NCI-H146 (cell line): ENCODE measurements at places on chromosomes 5 and 9.
A peak's percentile ranks its signal among the peaks of the same experiment; 100 is the strongest.

- no peak for DNase-seq
Measured at GRCh38 chr5:40355846-40356245, 323.9 kb upstream of the PTGER4 start.

- no peak for DNase-seq
Measured at GRCh38 chr9:113886026-113886369, 9.9 kb downstream of the ZNF618 start.

- DNase-seq = no peak
Measured at GRCh38 chr9:1869843-1870242, 145.3 kb upstream of the SMARCA2 start.

DNA sequence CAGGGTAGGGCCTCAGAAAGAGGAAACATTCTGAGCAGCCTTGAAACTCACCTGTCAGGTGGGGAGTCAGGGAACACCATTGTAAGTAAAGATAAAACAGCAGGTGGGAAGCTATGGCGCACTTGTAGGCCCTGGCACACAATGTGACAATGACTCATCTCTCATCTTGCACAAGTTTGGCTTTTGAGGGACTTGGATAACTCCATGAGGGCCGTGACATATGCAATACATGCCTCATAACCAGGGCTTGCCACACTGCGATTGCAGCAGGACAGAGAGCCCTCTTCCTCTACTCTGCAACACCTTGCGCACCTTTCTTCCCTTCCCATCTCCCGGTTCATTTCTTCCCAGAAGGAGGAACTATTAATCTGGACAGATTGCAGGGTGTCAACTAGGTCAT lies 144.9 kb downstream of the CEP120 start:
- no peak for DNase-seq

DNA sequence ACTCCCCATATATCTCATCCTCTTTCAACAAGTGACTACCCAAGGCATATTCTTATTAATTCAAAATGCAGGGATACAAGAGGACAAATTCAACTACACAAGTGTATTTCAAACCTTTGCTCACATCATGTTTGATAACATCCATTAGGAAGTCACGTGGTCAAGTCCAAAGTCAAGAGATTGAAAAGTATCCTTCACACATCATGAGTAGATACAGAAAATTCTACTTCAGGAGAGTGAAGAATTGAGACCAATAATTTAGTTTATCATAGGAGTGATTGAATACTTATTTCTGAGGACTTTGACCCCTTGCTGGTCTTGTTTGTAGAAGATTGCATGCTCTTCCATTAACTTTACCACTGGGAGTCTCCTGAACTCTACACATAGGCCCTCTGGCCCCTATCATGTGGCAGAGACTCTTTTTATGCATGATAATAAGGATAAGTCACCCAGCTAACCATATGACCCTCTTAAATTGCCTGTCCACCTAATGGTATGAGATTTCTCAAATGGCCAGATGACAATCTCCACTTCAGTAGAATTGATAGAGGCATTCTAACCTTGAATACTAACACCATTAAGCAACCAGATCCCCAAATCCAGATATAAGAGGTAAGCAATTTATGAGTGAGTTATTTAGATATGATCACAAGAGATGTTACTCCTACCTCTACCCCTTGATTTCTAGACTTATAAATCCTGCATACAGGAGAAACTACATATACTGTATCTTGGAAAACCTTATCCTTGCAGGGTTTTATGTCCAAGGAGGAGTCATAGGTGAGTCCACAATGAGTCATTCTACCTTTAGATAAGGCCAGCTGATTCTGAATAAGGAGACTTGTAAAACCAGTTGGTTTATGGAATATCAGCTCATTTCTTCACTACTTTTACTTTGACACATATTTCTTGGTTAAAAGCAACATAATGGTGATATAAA lies 26.6 kb upstream of the SLC46A2 start:
- DNase-seq = no peak

GRCh38 chr9:123034881-123035510 lies 1.5 kb downstream of the GPR21 start:
- no peak for DNase-seq

GRCh38 chr5:146151970-146152369 lies 30.5 kb downstream of the LARS1 start:
- DNase-seq = no peak

- DNase-seq = no peak
Measured at GRCh38 chr9:76438841-76439588, 20.0 kb upstream of the GCNT1 start.

DNA sequence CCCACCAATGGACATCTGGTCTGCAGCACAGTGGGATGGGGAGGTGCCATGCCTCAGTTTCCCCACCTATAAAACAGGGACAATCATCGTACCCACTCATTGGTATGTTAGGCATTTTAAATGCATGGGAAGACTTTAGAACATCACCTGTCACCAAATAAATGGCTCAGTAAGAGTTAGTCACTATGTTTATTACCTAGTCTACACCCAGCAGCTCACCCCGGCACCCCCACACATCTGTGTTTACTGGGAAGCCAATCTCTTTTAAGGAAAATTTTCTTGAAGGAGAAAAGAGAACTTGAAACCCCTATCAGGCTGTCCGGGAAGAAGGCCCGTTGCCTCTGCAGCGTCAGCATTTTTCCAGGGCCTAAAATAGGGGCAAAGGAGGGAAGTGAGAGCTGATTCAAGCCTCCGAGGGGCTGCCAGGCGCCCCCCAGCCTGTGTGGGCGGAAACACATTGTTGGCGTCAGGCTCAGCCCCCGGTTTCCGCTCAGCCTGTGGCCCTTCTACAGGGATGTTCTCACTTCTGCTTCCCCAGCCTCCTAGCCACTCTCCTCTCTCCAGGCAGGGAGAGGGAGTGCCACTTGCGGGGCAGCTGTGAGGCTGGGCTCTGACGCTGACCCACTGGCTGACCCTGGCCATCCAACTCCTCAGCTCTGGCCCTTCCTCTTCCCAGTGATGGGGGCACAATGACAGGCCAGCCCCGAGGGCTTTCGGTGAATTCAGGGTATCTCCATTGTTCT lies 4.6 kb downstream of the CSF1R start:
- no peak for DNase-seq

DNA sequence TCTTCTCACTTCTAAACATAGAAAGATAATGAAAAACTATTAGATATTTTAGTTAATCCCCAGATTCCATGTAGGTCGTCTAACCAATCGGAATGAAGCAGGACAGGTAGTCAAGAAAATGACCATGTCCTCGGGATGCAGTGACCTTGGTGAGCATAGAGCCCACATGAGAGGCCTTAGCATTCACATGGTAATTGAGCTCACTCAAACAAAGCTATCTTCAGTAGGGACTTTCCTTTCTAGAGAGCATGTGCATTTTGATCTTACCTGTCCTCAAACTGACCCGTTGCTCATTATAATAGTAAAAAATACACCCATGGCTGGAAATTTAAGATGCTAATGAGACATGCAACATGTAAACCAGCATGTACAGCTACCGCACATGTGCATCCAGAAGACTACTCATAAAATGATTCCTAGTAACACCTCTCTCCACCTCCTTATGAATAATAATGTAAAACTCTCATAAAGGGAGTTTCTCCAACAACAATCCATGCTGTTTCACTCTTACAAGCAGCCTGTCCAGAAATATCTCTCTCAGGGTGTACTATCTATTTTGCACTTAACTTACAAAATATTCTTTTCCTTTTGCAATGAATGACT lies 274.0 kb upstream of the CDH9 start:
- no peak for DNase-seq

GRCh38 chr5:137172258-137172657 lies 326.9 kb downstream of the SPOCK1 start:
- DNase-seq = no peak

- no peak for DNase-seq
Measured at GRCh38 chr9:37371565-37372464, 50.7 kb upstream of the GRHPR start.

DNA sequence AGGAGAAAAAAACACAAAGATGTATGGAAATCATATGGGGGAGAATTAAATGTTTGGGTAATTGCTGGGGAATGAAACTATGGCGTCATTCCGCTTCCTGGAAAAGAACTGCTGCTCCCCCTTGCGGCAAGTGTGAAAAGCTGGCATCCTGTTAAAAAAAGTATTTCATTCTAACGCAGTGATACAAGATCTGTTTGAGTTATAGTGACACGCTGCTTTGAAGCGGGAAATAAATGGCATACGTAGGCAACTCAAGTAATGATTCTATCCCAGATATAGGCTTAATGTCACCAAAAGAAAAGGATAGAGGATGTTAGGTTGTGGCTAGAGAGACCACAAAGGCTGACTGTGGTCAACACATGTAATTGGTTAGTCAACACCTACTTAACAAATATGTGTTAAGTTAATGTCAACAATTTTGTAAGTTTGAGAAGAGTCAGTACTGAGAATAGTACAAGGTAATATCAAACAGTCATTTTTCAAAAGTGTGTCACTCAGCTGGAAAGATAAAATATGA lies 70.2 kb upstream of the ALDH1A1 start:
- peak; percentile 45 for DNase-seq

- peak; percentile 9 for DNase-seq
Measured at GRCh38 chr9:126985870-126986498, 71.4 kb downstream of the RALGPS1 start.

GRCh38 chr5:79971156-79971555 lies 19.9 kb downstream of the MTX3 start:
- DNase-seq = no peak
